ENCODE measurements at places on chromosomes 2 and 18. TPM values are rescaled to one million over a fixed set of nuclear protein-coding genes. Genes with fewer than 3 reads are reported as not detected.

Gene KCNE4
- total RNA-seq, result 12.1 TPM

Gene CERKL
- not detected for total RNA-seq

Gene ACVR1C
- total RNA-seq, result 0.93 TPM

Gene PHOSPHO2
- 1.2 TPM for total RNA-seq

Gene MBOAT2
- 15.6 TPM for total RNA-seq

Gene TMEM247
- not detected for total RNA-seq

Gene CREG2
- total RNA-seq, result 0.03 TPM
